ENCODE measurements at places on chromosomes 3 and 15. TPM values are rescaled to one million over a fixed set of nuclear protein-coding genes. Genes with fewer than 3 reads are reported as not detected.

The BTLA gene
- 0.27 TPM for polyA plus RNA-seq

- no peaks in the 10 kb centered on the region for H3K36me3 ChIP-seq
- DNase-seq = peak; percentile 28
- no peak overlapping the region for H3K4me3 ChIP-seq
- H3K27me3 ChIP-seq = no peaks in the 10 kb centered on the region
- H3K4me1 ChIP-seq = no peaks in the 10 kb centered on the region
- no peak overlapping the region for H3K27ac ChIP-seq
These were observed 51.6 kb downstream of the WDR76 start for GRCh38 chr15:43878446-43878845.

- no peak overlapping the region for H3K4me3 ChIP-seq
- H3K27me3 ChIP-seq = no peaks in the 10 kb centered on the region
- H3K27ac ChIP-seq = no peak overlapping the region
- H3K36me3 ChIP-seq = no peaks in the 10 kb centered on the region
- no peak for DNase-seq
These were observed 26.1 kb downstream of the ABTB1 start for GRCh38 chr3:127698691-127699415.

The PTX3 gene
- polyA plus RNA-seq = 1.1 TPM

DNA sequence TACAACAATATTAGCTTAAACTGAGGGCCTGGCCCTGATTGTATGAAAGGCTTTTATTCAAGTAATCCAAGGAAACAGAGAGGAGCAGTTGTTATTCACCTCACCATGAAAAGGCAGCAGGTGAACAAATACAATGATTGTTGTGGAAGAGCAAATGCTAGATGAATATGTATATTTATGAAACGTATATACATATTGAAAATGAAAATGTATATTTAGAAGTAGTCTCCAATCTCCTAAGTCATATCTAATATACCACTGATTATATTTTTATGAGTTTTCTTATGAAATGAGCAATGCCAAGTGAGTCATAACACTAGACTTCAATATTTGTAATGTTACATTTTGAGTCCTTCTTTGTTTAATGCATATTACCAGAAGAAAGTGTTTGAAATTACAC lies 116.2 kb upstream of the KCNMB2 start:
- H3K36me3 ChIP-seq = no peaks in the 10 kb centered on the region
- peaks cover 3% of the 10 kb centered on the region for H3K4me1 ChIP-seq
- H3K27me3 ChIP-seq = no peaks in the 10 kb centered on the region
- H3K4me3 ChIP-seq = no peak overlapping the region

GRCh38 chr3:177580437-177580836 lies 383.2 kb upstream of the TBL1XR1 start:
- H3K27me3 ChIP-seq = no peaks in the 10 kb centered on the region
- DNase-seq = no peak
- no peak overlapping the region for H3K4me3 ChIP-seq
- no peaks in the 10 kb centered on the region for H3K36me3 ChIP-seq

DNA sequence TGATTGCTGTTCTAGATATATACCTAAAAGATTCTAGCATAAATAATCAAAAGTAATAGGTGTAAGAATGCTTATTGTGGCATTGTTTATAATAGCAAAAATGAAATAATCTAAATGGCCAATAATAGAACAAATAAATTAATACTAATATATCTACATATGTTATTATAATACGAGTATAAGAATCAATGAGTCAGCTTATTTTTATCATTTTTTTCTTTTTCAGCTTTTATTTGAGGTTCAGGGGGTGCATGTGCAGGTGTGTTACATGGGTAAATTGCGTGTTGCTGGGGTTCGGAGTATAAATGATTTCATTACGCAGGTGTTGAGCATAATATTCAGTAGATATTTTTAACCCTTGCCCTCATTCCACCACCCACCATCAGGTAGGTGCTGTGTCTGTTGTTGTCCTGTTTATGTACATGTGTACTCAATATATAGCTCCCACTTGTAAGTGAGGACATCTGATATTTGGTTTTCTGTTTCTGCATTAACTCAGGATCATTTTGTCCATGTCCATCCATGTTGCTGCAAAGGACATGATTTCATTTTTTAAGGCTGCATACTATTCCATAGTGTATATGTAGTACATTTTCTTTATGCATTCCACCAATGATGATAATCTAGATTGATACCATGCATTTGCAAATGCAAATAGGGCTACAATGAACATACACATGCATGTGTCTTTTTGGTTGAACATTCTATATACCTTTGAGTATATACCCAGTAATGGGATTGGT lies 122.2 kb upstream of the GMNC start:
- no peaks in the 10 kb centered on the region for H3K36me3 ChIP-seq
- H3K27ac ChIP-seq = no peak overlapping the region
- DNase-seq = no peak
- no peak overlapping the region for H3K4me3 ChIP-seq
- H3K27me3 ChIP-seq = no peaks in the 10 kb centered on the region

- DNase-seq = peak; percentile 82
- H3K27me3 ChIP-seq = no peaks in the 10 kb centered on the region
- H3K4me3 ChIP-seq = peak overlapping the region; percentile 98
- H3K27ac ChIP-seq = peak overlapping the region; percentile 98
- peaks cover 7% of the 10 kb centered on the region for H3K4me1 ChIP-seq
- H3K36me3 ChIP-seq = no peaks in the 10 kb centered on the region
These were observed 817 bp downstream of the USP3 start for GRCh38 chr15:63504979-63505841.

The FANCD2OS gene
- not detected for polyA plus RNA-seq

DNA sequence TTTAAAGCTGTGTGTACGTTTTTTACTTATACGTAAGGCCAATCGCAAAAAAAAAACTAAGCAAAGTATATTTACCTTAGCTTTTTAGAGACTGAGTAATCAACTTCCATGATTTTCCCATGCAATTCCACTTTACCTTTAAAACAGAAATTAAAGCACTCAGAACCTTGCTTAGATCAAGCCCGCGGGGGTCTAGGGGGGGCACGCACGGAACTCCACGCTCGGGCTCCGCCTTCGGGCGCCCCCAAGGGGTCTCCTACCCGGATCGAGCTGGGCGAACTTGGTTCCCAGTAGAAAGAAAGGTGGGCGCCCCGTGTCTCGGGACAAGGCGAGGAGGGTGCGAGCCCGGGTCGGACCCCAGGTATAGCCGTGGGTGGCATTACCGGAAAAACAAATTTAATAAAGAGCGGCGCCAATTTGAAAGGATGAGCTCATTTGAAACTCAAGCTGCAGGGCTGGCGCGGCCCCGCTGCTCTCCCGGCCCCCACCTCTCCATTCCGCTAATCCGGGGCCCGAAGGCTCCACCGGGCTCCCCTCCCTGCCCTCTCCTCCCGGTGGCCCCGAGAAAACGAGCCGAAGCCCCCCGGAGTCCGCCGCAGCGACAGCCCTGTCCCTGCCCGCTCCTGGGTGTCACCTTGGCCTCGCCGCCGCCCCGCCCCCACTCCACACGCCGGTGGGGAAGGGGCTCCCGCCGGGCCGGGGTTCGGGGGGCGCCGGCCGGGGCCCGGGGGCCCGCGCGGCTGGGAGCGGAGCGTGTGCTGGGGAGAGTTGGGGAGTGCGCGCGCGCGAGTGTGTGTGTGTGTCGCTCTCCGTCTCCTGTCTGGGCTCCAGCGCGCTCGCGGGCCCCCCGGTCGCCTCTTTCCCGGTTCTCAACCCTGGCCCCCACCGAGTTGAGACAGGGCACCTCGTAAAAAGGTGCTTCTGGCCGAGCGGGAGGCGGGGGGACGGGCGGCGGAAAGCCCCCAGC lies 1.5 kb downstream of the IGF2BP2 start:
- no peaks in the 10 kb centered on the region for H3K36me3 ChIP-seq
- H3K4me3 ChIP-seq = peak overlapping the region; percentile 76
- H3K27me3 ChIP-seq = no peaks in the 10 kb centered on the region
- H3K4me1 ChIP-seq = peaks cover 5% of the 10 kb centered on the region
- DNase-seq = peak; percentile 77

DNA sequence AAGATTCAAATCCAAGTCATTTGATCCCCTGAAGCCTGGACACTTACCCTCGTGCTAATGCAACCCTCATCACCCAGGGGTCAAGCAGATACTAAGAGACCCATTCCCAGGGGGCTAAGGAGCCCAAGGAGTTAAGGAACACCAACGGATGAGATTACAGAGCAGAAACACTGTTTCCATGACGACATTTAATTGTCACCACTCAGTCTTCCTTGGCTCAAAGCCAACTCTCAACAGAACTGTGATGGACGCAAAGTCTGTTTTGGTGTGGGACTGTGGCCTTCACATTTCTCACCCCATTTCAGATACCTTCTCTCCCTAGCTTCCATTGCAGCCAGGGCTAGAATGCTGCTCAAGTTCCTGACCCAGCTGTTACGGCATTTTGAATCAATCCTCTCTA lies 383.5 kb upstream of the WNT5A start:
- H3K36me3 ChIP-seq = no peaks in the 10 kb centered on the region
- H3K4me3 ChIP-seq = no peak overlapping the region
- H3K27ac ChIP-seq = no peak overlapping the region
- no peaks in the 10 kb centered on the region for H3K27me3 ChIP-seq
- H3K4me1 ChIP-seq = no peaks in the 10 kb centered on the region

DNA sequence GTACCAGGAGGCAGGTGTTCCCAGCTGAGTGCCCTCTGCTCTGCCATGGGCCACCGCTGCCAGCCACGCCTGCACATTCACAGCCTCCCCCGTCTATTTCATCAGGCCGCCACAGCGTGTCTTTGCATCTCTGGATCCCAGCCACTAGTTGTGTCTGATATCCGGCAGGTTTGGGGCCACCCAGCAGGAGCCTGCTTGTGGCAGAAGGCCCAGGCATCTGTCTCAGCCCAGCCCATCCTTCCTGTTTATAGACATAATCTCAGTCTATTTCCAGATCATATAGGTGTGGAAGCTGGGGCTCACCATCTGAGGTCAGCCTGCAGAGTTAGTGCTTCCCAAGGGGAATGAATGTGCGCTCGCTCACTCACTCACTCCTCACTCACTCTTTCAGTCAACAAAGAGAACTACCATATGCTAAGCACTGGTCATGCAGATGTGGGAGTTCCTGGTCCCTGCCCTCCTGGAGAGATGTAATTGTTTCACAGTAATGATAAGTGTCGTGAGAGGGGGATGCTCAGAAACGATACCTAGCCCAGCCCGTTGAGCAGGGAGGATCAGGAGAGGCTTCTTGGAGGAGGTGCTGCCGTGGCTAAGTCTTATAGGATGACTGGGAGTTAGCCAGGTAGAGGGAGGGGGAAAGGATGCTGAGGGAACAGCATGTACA lies 60.6 kb downstream of the FGD5 start:
- H3K36me3 ChIP-seq = peaks cover 4% of the 10 kb centered on the region
- peak; percentile 54 for DNase-seq
- H3K4me1 ChIP-seq = peaks cover 11% of the 10 kb centered on the region
- H3K4me3 ChIP-seq = no peak overlapping the region

- no peaks in the 10 kb centered on the region for H3K4me1 ChIP-seq
- no peak overlapping the region for H3K27ac ChIP-seq
- DNase-seq = peak; percentile 73
- no peaks in the 10 kb centered on the region for H3K27me3 ChIP-seq
- H3K36me3 ChIP-seq = no peaks in the 10 kb centered on the region
- no peak overlapping the region for H3K4me3 ChIP-seq
These were observed 96.8 kb upstream of the ROBO2 start for GRCh38 chr3:76943058-76943457.

The AP3S2 gene
- polyA plus RNA-seq = 24.9 TPM

The GMPS gene
- 14.1 TPM for polyA plus RNA-seq

GRCh38 chr3:69012800-69013252 lies 658 bp downstream of the EOGT start:
- H3K27me3 ChIP-seq = no peaks in the 10 kb centered on the region
- peak; percentile 45 for DNase-seq
- peak overlapping the region; percentile 75 for H3K4me3 ChIP-seq
- peaks cover 2% of the 10 kb centered on the region for H3K36me3 ChIP-seq
- H3K4me1 ChIP-seq = no peaks in the 10 kb centered on the region
- peak overlapping the region; percentile 94 for H3K27ac ChIP-seq

Data from small intestine (tissue), 16 donors.